ENCODE measurements at places on chromosomes 3 and 15. TPM values are rescaled to one million over a fixed set of nuclear protein-coding genes. Genes with fewer than 3 reads are reported as not detected.
A peak's percentile ranks its signal among the peaks of the same experiment; 100 is the strongest.

GRCh38 chr15:26521130-26521529 lies 251.7 kb downstream of the GABRB3 start:
- peak; percentile 8 for DNase-seq

PARL gene
- polyA plus RNA-seq: 88.8 TPM

DNA sequence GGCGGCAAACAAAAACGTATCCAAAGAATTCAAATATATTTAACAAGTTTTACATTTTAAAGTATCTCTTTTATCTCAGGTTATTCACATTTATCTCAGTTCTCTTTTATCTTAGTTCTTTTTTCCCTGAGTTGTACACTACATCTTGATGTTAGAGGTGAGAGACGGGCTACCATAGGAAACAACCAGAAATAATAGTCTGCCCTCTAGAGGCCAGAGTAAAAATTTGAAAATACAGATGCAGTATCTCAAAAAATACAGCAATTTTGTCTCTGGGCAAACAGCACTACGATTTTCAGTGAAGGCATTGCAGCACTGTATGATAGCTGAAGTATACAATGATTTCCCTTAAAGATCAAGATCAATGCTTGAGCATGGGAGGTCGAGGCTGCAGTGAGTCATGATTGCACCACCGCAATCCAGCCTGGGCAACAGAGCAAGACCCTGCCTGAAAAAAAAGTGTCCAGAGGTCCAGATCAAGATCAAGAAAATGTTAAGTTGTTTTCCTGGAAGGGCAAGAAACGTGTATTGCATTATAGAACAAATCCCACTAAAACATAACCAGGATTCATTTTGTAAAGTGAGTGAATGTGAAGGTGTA lies 82.6 kb upstream of the ATP11B start:
- DNase-seq: no peak

TM4SF1 gene
- 101 TPM for polyA plus RNA-seq

GRCh38 chr3:179464323-179465092 lies 13.2 kb upstream of the GNB4 start:
- DNase-seq: no peak

DNA sequence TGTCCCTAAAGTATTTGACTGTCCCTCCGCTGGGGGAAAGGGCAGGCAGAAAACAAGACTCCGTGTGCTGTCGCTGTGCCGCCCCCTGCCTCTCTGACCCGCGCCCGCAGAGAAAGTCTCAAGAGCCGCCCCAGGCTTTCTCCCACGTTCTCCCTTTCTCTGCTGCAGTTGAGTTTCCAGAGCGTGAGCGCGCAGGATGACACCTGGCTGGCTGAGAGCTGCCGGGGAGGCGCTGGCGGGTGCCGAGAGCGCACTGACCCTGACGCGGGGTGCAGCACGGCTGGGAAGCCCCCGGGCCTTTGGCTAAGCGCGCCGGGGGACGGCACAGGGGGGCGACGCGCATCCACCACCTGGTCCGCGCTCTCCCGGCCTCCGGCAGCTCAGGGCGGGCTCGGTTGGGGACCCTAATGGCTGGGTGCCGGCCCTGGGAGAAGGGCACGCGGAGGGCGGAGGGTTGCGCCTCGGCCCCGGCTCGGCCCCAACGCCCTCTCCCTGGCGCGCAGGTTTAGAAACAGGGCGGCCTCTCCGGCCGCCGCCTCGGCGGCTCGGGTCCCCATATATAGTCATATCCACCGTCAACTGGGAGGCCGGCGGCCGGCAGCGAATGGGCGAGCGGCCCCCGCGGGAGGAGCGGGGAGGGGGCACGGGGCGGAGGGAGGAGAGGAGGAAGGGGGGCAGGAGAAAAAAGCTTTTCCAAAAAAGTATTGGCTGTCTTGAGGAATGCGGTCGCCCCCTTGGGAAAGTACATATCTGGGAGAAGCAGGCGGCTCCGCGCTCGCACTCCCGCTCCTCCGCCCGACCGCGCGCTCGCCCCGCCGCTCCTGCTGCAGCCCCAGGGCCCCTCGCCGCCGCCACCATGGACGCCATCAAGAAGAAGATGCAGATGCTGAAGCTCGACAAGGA lies at the start of gene TPM1:
TSS of gene TPM1 (plus strand) at position 774 of the 903 bp plus-strand sequence. CDS start at position 857, 83 bp downstream.
- peak; percentile 97 for DNase-seq

DNA sequence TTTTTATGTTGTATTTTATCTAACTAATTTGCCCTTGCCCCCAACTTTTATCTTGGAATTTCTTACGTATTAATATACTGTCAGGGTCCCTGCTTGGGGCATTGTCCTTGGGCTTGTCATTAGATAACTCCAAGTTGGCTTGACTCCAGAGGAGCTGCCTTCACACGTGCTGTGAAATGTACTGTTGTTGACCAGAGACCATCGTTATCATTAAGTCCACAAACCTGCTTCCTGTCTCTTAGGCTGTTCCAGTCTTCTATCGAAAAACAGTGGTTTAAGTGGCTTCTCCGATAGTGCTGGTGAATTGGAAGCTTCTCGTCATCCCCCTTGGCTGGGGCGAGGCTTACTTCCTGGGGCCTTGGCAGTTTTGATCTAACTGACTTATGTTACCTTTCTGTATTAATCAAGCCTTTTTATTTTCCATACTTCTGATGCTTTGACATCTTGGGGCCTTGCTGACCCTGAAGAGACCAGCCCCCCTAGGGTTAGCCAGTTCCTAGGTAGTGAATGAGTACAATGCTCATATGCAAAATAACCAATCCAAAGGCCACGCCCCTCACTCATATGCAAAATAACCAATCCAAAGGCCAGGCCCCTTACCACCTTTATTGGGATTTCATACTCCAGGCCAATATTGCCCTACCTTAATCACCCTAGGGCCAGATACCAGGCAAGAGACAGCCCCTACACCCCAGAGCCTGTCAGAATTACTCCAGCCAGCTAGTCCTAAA lies 164.5 kb downstream of the IGF1R start:
- no peak for DNase-seq

- DNase-seq: no peak
These were observed 52.2 kb downstream of the AQP9 start for GRCh38 chr15:58190419-58190818.

DNA sequence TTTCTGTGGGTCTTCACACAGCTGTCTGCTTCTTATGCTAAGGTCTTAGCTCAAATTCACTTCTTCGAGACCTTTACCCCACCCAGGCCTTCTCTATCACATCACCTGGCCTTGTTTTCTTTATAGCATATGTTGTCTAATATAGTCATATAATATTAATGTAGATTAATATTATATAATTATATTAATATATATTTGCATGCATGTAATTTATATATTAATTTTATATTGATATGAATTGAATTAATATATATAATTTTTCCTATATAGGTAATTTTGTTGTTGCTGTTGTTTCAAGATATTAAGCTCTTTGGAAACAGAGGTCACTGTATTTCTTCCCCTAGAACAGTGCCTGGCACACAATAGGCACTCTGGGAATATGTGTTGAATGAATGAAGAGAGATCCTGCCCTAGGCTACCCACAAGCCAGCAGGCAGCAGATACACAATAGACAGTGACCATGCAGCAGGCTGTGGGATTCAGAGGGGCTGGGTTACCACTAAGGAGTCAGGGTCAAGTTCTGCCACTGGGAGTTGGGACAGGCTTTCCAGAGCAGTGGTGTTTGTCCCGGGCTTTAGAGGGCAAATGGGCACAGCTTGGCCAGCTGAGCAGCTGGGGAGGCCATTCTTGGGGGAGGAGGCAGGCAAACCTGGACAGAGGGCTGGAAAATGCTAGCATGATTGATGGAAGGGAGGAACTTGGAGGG lies 126.3 kb downstream of the DNAJB8 start:
- no peak for DNase-seq

DNA sequence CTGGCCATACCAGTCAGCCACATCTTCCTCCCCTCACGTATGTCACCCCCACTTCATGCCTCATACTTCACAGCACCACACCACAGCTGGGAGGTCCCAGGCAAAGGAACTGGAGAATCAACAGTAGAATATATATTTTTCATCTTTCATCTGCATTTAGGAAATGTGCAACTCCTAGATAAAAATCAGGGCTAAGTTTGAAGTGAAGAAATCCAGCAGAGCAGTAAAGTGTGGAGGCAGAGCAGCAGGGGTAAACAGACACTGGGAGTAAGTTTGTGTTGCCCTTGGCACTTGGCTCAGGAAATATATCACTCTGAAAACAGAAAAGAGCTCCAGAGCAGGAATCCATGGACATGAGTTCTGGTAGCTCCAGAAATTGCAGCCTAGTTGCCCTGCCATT lies 2.8 kb upstream of the HERC1 start:
- DNase-seq: peak; percentile 26

GRCh38 chr3:140258222-140258724 lies 323.3 kb downstream of the CLSTN2 start:
- no peak for DNase-seq

- DNase-seq: peak; percentile 81
These were observed 567 bp downstream of the TOP2B start for GRCh38 chr3:25663869-25664811.

All from kidney (tissue), 22 donors.